Activated T-helper 1 cell treated with anti-CD3 and anti-CD28 coated beads, Interleukin-12 subunit alpha, Interleukin-12 subunit beta, Interleukin-2, Interleukin-4 antibody, amounts not matched to agents 30 ng/mL and 10 ng/mL and 1 ng/mL, durations not matched to agents 14 hours and 24 hours and 36 hours (primary cell): ENCODE measurements at places on chromosomes 2 and 18. TPM values are rescaled to one million over a fixed set of nuclear protein-coding genes. Genes with fewer than 3 reads are reported as not detected.

DNA sequence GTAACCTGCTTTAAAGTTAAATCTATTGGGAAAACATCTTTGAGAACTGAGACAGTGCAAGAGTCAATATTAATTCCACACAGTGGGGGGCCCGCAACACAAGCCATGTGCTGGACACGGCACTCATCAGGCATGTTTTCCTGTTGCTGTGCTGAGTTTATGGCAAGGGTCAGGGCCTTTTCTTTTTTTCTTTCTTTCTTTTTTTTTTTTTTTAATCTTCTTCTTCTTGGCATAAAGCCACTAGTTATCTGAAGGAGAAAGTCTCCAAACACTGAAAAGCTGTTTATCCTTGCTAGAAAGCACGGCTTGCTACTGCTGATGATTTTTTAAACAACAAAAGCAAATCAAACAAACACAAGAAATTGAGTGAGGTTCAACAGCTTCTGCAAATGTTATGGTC, 252.1 kb downstream of the ZNF521 start:
- no peak overlapping the region for H3K4me3 ChIP-seq
- peaks cover 2% of the 10 kb centered on the region for H3K27me3 ChIP-seq
- H3K36me3 ChIP-seq = no peaks in the 10 kb centered on the region
- no peaks in the 10 kb centered on the region for H3K4me1 ChIP-seq

DNA sequence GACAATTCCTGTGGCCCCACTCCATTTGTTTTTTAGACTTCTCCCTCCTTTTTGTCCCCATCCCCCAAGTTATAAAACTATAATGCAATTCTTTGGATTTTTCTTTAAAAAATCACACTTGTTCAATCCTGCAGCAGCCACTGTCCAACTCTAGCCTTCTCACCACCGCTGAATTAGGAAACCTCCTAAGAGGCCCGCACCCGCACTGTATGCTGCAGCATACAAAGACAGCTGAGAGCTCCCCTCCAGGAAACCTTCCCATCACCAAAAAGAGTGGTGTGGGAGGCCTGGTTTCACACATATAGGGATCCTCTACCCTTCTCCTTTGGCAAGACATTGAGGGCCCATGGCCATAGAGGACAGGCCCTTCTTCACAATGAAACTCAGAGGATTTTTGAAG, 2.9 kb downstream of the PCGF1 start:
- H3K36me3 ChIP-seq = peaks cover 41% of the 10 kb centered on the region
- H3K27ac ChIP-seq = peak overlapping the region; percentile 15
- peak overlapping the region; percentile 57 for H3K4me3 ChIP-seq
- peaks cover 29% of the 10 kb centered on the region for H3K27me3 ChIP-seq
- DNase-seq = no peak

DNA sequence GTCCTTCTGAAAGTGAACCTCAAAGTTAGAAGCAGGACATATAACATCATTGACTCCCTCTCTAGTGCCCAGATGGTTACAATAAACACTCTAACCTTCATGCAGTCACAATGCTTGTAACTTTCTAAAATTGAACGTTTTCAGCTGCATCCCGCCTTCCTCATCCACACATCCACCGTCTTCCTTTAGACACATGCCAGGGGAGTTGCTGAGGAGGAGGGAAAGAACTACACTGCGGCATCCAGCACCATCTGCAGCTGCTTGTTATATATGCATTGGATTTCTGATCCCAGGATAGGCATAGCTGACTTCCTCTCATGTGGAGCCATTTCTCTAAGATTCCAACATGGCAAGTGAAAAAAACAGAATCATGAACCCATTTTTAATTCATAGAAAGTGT, 96.8 kb downstream of the FBXO15 start:
- H3K27ac ChIP-seq = no peak overlapping the region
- peaks cover 4% of the 10 kb centered on the region for H3K4me1 ChIP-seq
- H3K36me3 ChIP-seq = peaks cover 6% of the 10 kb centered on the region
- no peak for DNase-seq
- H3K4me3 ChIP-seq = no peak overlapping the region
- H3K27me3 ChIP-seq = no peaks in the 10 kb centered on the region

- no peaks in the 10 kb centered on the region for H3K4me1 ChIP-seq
- no peak overlapping the region for H3K4me3 ChIP-seq
- no peak overlapping the region for H3K27ac ChIP-seq
- no peaks in the 10 kb centered on the region for H3K36me3 ChIP-seq
These were observed 210.8 kb upstream of the ZEB2 start for GRCh38 chr2:144730711-144731110.

GRCh38 chr2:22893761-22894517, 491.0 kb upstream of the KLHL29 start:
- H3K4me3 ChIP-seq = no peak overlapping the region
- no peak for DNase-seq
- peak overlapping the region; percentile 57 for H3K27ac ChIP-seq
- no peaks in the 10 kb centered on the region for H3K4me1 ChIP-seq
- no peaks in the 10 kb centered on the region for H3K36me3 ChIP-seq

- no peaks in the 10 kb centered on the region for H3K36me3 ChIP-seq
- no peak for DNase-seq
- H3K4me1 ChIP-seq = no peaks in the 10 kb centered on the region
- no peak overlapping the region for H3K4me3 ChIP-seq
- H3K27me3 ChIP-seq = no peaks in the 10 kb centered on the region
- H3K27ac ChIP-seq = no peak overlapping the region
These were observed 42.6 kb upstream of the CDH20 start for GRCh38 chr18:61290616-61291015.

DNA sequence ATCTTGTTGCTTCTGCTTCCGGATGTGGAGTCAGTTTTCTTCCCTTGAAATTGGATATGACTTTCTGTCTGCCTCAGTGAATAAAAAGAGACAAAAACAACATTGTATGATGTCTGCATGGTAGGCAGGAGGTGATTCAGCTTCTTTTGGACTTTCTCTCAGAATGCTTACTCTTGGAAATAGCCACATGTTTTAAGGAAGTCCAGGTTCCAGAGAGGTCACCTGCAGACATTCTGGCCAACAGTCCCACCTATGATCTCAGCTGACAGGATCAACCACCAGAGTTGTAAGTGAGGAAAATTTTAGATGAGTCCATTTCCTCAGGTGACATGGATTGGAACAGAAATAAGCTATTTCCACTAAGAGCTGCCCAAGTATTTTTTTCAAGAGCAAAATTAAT, 508.7 kb upstream of the FAM98A start:
- no peaks in the 10 kb centered on the region for H3K27me3 ChIP-seq
- no peak for DNase-seq
- no peak overlapping the region for H3K4me3 ChIP-seq
- no peak overlapping the region for H3K27ac ChIP-seq
- H3K36me3 ChIP-seq = no peaks in the 10 kb centered on the region
- H3K4me1 ChIP-seq = no peaks in the 10 kb centered on the region

Gene TUBA4B
- not detected in 2 replicates for total RNA-seq

Gene PAIP2B
- total RNA-seq = 0.41 and 0.44 TPM in 2 replicates

Gene UGT1A7
- not detected in 2 replicates for total RNA-seq

Gene LINC00305
- total RNA-seq = not detected in 2 replicates
